ENCODE measurements at places on chromosomes 16 and 17. TPM values are rescaled to one million over a fixed set of nuclear protein-coding genes. Genes with fewer than 3 reads are reported as not detected.

- no peak overlapping the region for H3K4me3 ChIP-seq
- peaks cover 18% of the 10 kb centered on the region for H3K27me3 ChIP-seq
- DNase-seq = no peak
- H3K27ac ChIP-seq = no peak overlapping the region
- no peaks in the 10 kb centered on the region for H3K36me3 ChIP-seq
- no peaks in the 10 kb centered on the region for H3K4me1 ChIP-seq
These were observed 19.1 kb downstream of the ABCC3 start for GRCh38 chr17:50653738-50654137.

DNA sequence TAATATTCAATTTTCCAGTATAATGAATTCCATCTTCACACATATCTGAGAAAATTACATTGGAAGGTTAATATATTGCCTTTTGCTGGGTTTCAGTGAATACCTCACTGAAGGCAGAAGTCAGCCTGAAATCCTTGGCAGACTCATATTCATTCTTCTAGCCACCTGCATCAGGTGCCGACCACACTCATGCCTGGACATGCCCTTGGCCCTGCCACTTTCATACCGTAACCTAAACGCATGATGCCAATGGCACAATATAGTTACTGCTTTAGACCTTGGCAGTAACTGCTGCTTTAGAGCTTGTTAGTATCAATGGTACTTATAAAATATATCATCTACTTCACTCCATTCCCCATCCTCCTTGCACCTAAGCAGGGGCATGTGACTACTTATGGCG, 817.6 kb upstream of the CDH8 start:
- no peak overlapping the region for H3K4me3 ChIP-seq
- H3K27ac ChIP-seq = no peak overlapping the region
- no peak for DNase-seq
- no peaks in the 10 kb centered on the region for H3K4me1 ChIP-seq

DNA sequence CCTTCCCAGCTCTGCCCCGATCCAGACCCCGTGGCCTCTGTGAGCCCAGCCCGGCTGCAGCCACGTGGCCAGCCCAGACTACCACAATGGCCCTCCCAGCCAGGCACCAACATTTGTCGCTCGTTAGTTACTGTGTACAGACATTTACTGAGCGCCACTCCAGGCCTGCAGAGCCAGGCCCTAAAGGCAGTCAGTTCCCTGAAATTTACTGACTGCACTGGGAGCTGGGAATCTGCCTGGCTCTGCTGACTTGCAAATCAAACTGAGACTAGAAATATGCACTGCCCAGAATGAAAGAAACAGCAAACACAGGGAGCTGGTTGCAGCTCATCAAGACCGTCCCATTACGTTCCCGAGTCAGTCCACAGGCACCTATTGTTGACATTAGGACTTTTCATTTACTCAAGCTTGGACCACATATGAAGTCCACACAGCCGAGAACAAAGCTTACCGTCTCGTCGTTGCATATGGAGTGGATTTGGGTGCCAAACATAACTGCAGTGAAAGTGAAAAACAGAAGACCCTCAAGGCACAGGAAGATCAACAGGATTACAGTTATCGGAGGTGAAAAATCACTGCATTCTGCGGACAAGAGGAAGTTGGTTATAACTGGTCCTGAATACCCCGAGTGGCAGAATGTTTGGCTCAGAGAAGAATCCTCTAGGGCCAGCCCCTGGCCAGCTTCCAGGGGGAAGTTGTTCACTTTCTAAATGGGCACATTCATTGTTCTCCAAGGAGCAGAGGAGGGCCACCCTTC, 34.5 kb downstream of the ZDHHC7 start:
- no peak overlapping the region for H3K4me3 ChIP-seq
- H3K36me3 ChIP-seq = peaks cover 39% of the 10 kb centered on the region
- DNase-seq = no peak
- H3K4me1 ChIP-seq = peaks cover 2% of the 10 kb centered on the region
- H3K27me3 ChIP-seq = no peaks in the 10 kb centered on the region

DNA sequence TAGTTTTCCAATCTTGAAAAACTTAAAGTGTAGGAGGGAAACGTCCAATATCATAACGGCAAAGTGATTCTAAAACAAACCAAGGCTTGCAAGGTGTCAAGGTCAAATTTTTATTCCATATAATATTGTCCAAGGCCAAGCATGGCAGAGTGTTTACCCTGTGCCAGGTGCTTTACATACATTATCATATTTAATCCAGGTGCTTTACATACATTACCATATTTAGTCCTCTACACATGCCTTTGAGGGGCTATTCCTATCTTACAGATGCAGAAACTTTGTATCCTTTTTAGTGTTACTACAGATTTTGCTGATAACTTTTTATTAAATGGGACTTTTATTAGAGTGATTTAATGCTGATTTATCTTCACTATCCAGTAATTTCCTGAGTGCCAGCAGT, 23.9 kb downstream of the MAF start:
- H3K27ac ChIP-seq = no peak overlapping the region
- no peak overlapping the region for H3K4me3 ChIP-seq
- no peak for DNase-seq
- H3K4me1 ChIP-seq = no peaks in the 10 kb centered on the region

The CUEDC1 gene
- total RNA-seq = 0.58 TPM

The USP32 gene
- 34.3 TPM for total RNA-seq

The GPR142 gene
- 0.28 TPM for total RNA-seq

Measured in activated CD4-positive, alpha-beta T cell treated with anti-CD3 and anti-CD28 coated beads, Interleukin-2, amount 10 ng/mL, durations not matched to agents 24 days and 14 days (primary cell).